ENCODE measurements at places on chromosomes 3 and 15.

DNA sequence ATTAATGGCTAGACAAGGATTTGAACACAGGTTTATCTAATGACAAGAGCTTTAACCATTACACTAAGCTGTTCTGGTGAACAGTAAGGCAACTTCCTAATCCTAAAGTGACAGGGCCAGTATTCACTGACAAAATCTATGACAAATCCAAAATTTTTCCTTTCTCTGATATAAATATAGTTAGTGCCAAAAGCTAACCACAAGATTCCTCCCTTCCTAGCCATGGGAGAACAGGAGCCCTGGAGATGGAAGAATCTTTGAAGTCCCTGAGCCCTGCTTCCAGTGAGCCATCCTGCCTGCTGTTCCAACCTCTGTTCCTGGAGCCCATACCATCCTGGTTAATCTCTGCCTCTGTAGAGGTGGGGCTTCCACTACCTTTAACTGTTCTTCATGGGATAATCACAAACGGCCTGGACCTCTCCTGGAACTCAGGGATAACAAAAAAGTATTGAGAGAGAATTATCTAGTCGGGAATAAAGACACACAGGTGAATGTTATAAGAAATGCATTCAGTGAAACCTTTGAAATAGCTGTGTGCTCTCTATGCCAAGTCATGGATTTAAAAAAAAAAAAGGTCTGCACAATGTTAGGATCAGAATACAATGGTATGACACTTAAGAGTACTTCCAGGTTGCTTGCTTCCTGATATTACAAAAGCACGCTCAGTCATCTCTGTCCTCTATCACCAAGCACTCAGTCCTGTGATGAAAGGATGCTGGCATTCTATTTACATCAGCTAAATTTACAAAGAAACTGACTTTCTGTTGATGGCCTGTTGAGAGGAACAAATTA is 235.8 kb downstream of the SUCLG2 start:
- no peak for DNase-seq

GRCh38 chr3:15601046-15601398 is 347 bp downstream of the HACL1 start:
- no peak for DNase-seq

GRCh38 chr3:197736010-197736490 is 654 bp downstream of the RUBCN start:
- peak; percentile 40 for DNase-seq

GRCh38 chr15:32107477-32108080 is 77.3 kb downstream of the CHRNA7 start:
- no peak for DNase-seq

GRCh38 chr3:16504692-16505091 is 8.8 kb downstream of the RFTN1 start:
- no peak for DNase-seq

GRCh38 chr3:185152410-185153170 is at the start of gene C3orf70:
Gene C3orf70, minus strand, starts transcription at chr3:185153060. Its CDS starts 237 bp downstream, at chr3:185152823.
- DNase-seq: no peak

Measured in stimulated activated CD4-positive, alpha-beta T cell treated with anti-CD3 and anti-CD28 coated beads, Interleukin-4, amount 100 ng/mL, for 48 hours (primary cell).